ENCODE measurements at places on chromosomes 12 and 14.
A peak's percentile ranks its signal among the peaks of the same experiment; 100 is the strongest.

DNA sequence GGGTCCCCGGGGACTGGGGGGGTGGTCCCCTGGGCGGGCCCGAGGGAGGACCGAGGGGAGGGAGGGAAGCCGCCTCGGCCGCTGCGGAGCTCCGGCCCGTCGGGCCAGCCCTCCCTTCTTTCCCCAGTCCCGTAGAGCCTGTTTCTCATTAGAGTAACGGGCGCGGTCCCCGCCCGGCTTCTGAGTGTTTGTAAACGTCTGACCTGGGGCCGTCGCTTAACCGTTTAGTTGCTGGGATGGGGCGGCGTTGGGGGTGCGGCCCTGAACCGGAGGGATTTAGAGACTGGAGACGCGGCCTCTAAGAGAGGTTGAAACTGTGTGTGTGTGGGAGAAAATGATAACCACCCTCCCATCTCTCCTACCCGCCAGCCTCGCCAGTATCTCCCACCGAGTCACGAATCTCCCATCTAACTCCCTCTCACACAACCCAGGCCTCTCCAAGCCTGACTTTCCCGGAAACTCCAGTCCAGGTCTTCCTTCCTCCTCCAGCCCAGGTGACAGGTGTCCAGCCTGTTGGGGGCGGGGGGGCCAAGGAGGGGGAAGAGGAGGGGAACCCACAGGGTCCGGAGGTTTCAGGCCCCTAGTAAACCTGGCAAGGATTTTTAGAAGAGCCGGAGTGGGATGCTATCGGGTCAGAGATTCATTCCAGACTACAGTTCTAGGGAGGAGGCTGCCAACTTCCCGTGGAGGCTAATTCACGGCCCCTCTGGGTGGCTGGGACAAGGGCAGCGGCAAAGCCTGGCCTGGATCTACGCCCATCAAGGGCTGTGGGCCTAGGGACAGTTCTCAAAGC is 1.1 kb upstream of the NFATC4 start:
- peak; percentile 93 for DNase-seq

GRCh38 chr12:63929426-63929825 is 84.9 kb downstream of the SRGAP1 start:
- DNase-seq: no peak

DNA sequence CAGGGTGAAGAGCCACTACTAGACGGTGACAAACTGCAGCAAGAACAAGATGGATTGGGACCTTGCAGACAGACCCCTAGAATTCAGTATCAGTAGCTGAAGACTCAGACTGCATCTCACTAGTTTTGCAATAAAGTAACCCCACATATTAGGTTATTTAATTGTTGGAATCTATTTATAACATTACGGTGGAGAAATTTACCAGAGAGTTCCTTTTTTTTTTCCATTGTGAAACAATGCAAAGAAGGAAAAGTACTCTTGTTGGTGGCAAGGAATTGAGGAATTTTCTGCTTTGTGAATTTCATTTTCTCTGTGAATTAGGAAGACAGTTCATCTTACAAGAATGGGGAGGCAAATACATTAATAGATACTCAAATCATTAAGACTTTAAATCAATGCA is 185.7 kb upstream of the PPFIA2 start:
- DNase-seq: no peak

DNA sequence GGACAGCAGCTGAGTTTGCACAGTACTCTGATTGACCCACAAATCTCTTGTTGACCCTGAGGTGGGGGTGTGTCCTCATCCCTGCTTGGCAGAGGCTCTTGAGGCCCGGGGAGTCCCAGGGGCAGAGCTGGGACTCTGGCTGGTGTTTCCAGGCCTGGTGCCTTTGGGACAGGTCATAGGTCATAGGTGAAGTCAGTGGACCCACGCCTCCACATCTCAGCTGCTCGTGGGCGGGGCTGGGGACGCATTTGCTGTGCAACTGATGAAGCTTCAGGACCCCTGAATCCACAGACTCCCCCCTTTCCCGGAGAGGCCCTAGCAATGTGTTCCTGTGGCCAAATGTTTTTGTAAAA is 408 bp upstream of the CACNA2D4 start:
- no peak for DNase-seq

- DNase-seq: no peak
Measured at GRCh38 chr14:40936861-40937260, 669.8 kb upstream of the LRFN5 start.

DNA sequence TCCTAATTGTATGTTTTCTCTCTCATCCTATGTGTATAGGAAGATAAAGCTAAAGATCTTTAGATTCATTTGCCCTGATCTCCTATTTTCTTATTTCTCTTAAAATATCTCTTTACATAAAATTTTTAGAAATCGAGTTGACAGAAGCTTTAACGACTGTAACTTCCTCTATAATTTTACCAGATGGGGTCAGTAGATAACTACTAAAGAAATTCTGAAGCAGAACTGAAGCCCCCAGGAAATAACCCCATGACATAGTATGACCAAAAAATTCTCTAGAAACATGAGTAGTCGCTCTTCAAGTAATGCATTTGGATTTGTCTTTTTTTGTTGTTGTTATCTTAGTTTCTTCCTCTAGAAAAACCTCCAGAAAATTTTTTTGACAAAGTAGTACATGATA is 288.0 kb downstream of the ERC1 start:
- peak; percentile 80 for DNase-seq

DNA sequence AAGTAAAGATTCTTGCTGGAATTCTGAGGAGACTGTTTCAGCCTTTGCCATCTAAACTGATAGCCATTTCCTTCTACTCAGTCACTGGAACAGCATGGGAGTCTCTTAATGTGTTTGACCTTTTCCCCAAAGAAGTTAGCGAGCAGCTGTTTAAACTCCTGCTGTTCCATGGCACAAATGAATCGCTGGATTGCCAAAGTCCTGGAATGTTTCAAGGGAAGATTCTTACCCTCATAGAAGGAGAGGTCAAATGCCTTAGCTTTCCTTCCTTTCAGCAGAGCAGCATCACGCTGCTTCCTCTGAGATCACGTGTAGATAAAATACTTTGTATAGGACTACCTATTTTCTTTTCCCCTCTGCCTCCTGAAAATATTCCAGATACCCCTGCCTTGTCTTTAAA is 10.5 kb upstream of the NR2C1 start:
- no peak for DNase-seq

- DNase-seq: peak; percentile 39
Measured at GRCh38 chr12:130880411-130880885, 8.6 kb downstream of the RAN start.

- DNase-seq: no peak
Measured at GRCh38 chr14:58492044-58492443, 64.5 kb downstream of the KIAA0586 start.

GRCh38 chr14:90295870-90296516 is 35.7 kb downstream of the NRDE2 start:
- no peak for DNase-seq

DNA sequence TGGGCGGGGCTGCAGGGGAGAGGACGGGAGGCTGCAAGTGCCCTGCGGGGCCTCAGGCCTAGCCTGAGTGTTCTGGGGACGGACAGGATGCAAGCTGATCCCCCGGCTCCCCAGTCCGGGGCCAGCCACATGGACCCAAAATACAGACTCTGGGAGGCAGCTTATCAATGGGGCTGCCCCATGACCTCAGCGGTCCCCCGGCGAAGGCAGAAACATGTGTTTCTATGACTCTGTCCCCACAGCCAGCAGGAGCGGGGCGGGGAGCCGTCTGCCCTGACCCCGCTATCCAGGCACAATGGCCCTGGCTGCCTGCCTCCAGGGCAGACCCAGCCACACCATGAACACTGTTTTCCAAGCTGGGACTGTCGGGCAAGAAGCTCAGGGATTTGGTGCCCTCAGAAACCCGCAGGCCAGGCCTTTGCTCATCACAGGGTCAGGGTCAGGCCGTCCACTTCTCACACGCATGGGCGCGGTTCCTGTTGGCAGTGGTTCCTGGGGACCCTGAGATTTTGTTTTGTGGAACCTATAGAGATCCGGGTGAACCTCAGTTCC is 75.0 kb downstream of the RFLNA start:
- DNase-seq: no peak

DNA sequence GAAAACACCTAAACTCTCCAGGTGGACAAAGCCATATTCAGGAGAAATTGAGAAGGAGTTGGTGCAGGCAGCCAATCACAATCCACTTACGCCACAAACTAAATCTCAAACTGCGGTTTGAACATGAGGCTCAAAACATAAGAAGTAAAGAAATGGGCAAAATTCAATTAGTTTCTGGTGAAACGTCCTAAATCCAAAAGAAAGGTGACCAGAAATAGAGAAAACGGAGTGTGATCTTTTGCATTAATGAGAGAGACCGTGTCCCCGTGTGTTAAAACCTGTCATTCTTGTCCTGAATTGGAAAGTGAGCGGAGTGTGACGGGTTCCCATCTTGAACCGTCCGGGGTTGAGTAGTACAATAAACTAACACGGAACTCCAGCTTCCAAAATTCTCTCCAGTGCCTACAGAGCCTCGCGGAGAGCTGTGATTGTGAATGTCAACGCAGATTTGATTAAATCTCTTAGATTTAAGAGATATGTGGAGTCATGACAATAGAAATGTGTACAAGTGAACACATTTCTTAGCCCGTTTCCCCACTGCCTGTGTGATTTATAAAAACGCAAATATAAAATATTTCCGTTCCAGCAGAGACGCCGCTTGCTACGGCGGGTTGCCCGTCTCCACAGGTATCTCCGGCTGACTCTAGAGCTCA is 595 bp upstream of the METAP2 start:
- DNase-seq: peak; percentile 78

DNA sequence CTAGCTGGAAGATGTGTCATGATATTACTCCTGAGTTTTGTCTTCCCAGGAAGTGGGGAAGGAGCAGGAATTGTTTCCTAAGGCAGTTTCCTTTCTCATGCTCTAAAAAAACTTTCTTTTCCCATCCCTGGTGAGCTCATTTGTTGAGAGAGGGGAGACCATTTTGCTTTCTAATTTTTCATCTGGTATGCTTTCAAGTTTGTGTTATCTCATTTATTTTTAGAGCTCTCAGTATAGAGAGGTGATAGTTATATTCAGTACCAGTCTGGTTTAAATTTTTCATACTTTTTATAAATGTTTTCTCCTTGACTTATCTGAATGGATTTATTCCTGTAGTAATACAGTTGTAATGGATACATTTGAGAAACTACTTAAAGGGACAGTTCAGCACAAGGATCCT is 79.6 kb downstream of the FBXW8 start:
- no peak for DNase-seq

DNA sequence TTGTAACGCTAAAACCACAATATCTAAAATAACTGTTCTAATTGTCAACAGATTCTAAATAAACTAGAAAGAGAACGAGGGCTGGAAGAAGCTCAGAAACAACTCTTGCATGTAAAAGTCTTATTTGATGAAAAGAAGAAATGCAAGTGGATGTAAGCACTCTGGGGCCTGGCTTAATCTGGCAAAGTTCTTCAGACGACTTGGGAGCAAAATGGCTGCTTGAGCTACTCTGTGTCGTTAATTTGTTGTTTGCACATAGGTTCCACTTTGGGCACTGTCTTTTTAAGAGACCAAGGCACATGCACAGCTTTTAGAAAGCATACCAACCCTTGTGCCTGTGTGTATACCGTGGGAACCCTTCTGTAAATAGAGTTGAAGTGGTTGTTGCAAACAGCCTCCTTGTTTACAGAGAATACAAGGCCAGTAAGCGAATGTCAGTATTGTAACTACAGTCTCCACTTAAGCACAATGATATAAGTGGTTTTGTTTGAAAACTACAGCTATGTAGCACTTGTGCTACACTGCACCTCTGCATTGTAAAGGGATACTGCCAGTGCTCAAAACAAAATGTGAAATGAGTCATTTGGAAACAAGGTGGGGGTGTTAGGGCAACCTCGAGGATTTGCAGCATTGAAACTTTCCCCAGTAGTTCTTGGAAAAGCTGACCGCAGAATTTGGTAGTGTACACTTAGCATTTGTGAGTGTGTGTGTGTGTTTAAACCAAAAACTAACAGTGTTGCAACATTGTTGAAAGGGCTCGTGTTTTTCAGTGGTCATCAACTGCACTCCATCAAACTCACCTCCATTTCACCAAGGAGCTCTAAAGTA is 154.3 kb downstream of the CEP83 start:
- DNase-seq: peak; percentile 63

DNA sequence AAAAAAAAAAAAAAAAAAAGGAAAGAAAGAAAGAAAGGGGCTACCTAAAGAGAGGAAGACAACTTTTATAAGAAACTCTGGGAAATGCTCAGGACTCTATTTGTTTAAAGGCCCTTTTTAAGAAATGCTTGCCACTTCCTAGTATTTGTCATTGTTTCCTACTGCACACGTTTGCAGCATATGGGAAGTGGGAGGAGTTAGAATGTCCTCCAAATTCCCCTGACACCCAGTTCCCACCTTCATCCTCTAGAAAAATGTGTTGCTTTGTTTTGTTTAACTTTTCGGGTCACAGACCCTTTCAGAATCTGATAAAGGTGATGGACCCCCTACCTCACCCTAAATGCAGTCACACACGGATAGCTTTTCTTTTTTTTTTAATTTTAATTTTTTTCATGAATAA is 40.8 kb downstream of the NINJ2 start:
- DNase-seq: peak; percentile 21

DNA sequence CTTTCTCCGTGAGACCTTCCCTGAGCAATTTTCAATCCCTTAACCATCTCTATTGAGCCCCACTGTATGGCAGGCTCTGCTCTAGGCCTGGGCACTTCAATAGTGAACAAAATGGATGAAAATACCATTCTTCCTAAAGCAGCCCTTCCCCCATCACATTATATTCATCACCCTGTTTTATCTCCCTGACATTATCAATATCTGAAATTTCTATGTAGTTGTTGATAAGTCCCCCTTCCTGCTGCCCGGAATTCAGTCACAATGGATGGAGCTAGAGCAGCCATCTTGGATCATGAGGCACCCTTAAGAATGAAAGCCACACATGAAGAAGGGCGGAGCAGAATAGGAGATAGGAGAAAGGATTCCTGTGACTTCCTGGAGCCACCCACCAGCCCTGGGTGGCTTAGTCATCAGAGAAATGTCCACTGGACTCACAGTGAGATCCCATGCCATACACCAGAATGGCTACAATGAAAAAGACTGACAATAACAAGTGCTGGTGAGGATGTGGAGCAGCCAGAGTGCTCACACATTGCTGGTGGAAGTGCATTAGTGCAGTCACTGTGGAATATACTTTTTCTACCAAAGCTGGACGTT is 33.9 kb downstream of the SCARB1 start:
- DNase-seq: no peak

- DNase-seq: no peak
Measured at GRCh38 chr14:101070540-101071492, 167.3 kb upstream of the RTL1 start.

DNA sequence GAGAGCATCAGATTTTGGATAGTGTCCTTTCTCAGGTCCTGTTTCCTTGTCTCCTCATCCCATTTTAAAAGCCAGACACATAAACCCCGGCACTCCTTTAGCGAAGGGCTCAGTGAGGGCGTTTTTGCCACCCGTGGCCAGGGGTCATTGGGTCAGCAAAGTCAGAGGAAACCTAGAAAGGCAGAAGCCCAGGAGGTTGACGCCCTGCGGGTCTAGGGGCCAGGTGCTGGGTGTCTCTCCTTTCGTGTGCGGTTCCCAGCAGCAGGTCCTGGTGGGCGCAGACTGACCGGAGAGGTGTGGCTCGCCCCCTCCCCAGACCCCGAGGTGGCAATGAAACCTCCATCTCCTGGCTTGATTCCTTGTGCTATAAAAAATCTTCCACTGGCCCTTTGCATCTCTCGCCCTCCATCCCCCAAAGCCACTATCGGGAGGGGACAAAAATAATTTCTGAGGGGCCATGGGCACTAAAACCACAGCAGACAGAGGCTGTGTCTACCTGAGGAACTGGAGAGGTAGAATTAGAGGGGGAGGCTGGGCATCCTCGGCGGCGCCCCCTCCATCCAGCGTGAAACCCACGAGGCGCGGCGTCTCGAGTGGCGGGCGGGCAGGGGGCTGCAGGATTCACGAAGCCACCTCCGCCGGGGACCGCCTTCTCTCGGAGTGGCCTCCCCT is 858 bp upstream of the FRMD6 start:
- DNase-seq: no peak
